Posterior vena cava (tissue), 2 donors: ENCODE measurements at places on chromosomes 1 and 21.

- DNase-seq: no peak
These were observed 401.5 kb downstream of the VAV3 start for GRCh38 chr1:107563441-107563840.

DNA sequence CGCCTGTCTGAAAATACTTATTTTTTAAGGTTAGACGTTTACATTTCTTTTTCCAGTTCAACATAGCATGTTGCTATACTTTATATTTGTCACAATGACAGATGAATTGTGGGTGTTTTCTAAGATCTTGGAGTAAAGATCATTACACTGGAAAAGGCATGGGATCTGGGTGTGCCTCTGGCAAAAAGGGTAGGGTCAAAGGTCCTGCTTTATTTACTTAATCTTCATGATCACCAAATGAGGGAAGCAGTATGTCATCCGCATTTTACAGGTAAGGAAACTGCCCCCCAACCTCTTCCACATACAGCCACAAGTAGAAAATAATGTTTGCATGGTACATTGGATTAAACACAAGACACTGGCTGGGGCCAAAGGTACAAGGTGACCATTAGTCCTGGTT, 12.5 kb upstream of the SMPDL3B start:
- no peak for DNase-seq

GRCh38 chr21:41562101-41563000, 54.4 kb upstream of the TMPRSS2 start:
- no peak for DNase-seq

- DNase-seq: no peak
These were observed 7.1 kb upstream of the SSBP3 start for GRCh38 chr1:54413295-54413694.

DNA sequence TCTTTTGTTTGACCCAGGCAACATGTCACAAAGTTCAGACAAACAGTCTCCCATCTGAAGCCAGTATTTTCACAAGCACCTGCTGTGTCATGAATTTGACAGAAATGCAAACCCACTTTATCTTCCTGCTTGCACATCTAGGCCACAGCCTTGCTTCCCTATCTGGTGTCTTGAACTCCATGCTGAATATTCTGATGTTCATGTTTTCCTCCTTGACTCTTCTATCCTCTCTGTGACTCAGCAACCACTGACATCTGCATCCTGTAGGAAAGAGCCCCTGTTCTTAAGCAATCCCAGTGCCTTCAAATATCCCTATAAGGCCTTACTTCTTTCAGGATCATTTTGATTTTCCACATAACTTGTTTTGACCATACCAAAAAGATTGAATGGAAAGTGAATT, 6.5 kb downstream of the CD55 start:
- DNase-seq: no peak

- DNase-seq: peak; percentile 82
These were observed 53.4 kb upstream of the EDN2 start for GRCh38 chr1:41537788-41538351.

- no peak for DNase-seq
These were observed 130.3 kb downstream of the ROR1 start for GRCh38 chr1:63903947-63904610.

- DNase-seq: no peak
These were observed 162.9 kb downstream of the TRABD2B start for GRCh38 chr1:47834326-47834725.

DNA sequence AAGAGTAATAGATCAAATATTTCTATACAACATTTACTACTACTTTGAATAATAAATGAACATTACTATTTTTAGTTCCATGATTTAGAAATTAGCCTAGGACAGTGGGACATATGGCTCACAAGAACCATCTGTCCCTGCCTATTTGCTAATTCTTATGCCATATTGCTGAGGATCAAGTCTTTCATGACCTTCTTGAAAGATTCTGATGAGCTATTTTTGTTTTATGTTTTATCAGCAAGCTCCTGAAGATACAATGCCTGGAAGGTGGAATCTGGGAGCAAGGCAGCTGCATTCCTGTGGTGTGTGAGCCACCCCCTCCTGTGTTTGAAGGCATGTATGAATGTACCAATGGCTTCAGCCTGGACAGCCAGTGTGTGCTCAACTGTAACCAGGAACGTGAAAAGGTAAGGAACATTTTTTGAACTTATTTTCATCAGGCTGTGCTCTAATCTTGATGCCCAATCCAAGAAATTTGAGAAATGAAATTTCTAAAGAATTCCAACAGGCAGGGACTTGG, 326.7 kb downstream of the PAPPA2 start:
- DNase-seq: no peak

DNA sequence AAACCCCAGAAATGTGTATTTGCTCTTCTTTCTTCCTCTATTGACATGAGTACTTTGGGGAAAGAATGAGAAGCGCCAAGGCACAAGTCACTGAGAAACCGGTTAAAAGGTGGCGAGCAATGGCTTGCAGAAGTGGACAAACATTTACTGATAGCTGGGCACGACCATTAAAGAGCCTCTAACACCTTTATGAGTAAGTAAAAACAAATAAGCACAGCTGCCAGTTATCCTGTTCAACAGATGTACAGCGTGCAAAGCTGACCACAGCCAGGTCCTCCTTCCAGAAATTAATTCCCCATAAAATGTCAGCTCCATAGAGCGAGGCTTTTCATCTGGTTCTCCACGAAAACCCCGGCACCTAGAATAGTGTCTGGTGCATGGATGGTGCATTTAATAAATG, 72.7 kb downstream of the CAPZB start:
- DNase-seq: no peak

GRCh38 chr21:32916522-32917099, 109.1 kb upstream of the OLIG2 start:
- DNase-seq: no peak

DNA sequence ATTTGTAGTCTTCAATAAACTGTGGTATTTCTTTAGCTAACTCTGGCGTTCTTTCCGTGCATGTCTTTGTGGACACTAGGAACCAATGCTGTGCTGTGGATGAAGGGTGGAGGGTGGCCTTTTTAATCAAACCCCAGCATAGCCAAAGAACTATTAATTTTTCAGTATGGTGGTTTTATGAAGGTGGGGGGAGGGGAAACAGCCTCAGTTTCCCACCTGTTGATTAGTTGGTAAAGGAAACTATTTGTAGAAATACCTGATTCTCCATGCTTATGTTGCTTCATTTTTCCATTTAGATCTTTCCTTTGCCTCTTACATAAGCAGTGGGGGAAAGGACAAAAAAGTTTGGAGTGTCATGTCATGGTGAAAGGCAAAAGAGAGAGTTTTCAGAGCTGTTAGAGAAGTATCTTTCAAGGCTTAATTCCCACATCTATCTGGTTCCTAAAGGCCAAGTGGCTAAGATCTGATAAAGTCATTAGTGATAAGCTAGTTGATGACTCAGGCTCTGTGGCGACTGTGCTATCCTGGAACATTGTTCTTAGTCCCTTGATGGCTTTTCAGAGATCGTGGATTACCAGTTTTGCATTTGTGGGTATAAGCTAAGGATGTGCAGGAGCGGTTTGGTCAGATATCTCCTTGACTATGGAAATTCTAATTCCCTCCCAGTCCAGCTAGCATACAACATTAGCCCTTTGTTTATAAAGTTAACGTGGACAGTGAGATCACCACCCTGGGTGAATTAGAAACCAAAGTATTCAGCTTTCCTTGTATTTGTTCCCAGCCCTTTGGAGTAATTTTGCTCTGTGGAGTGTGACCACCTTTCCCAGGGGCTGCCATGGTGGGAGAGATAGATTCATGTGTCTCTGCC, 8.7 kb upstream of the HAX1 start:
- no peak for DNase-seq

DNA sequence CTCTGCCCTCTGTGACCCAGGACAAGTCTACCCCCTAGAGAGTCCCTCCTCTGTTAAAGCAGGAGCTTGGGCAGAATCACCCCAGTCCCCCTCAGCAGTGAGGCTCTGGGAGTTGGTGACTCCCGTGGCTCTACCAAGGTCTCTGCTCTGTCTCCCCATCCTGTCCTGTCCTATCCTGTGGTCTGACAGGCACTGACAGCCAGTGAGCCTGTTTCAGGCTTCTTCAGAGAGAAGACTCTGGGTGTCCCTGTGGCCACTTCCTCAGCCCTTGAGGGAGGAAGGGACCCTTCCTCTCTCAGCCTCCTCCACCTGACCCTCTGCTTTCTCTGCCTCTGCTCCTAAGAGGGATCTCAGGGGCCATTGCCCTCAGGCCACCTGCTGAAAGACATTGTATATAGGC, 148.7 kb downstream of the FCRL5 start:
- no peak for DNase-seq

- DNase-seq: no peak
These were observed 32.7 kb downstream of the UMODL1 start for GRCh38 chr21:42103843-42104242.

- DNase-seq: no peak
These were observed 70.4 kb downstream of the TUT4 start for GRCh38 chr1:52482326-52483004.

DNA sequence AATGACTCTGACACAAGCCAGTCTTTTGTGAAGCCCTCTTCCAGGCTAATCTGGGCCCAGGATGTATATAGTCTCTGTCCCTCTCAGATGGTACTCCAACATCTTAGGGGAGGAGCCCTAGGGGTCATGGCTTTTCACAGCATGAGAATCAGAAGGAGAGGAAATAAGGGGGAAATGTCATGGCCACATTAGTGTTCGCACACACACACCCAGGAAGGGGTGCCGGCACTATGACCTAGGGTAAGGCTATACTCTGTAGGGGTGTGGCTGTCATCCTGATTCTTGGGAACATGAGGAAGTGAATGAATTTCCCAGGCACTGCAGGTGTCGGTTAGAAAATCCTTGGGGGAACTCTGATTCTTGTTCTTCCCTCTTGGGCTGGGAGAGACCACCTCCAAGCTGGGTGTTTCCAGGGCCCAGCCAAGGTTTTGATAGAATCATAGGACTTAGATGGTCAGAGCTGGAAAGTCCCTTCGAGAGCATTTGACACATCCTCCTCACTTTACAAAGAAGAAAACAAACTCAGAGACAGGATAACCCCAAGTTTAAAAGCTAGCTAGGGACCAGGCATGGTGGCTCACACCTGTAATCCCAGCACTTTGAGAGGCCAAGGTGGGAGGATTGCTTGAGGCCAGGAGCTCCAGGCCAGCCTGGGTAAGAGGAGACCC, 22.0 kb downstream of the GFI1 start:
- DNase-seq: no peak

- DNase-seq: no peak
These were observed 62.3 kb upstream of the SLC25A33 start for GRCh38 chr1:9476790-9477463.

GRCh38 chr21:24290151-24290833, 1317.0 kb downstream of the MRPL39 start:
- no peak for DNase-seq

DNA sequence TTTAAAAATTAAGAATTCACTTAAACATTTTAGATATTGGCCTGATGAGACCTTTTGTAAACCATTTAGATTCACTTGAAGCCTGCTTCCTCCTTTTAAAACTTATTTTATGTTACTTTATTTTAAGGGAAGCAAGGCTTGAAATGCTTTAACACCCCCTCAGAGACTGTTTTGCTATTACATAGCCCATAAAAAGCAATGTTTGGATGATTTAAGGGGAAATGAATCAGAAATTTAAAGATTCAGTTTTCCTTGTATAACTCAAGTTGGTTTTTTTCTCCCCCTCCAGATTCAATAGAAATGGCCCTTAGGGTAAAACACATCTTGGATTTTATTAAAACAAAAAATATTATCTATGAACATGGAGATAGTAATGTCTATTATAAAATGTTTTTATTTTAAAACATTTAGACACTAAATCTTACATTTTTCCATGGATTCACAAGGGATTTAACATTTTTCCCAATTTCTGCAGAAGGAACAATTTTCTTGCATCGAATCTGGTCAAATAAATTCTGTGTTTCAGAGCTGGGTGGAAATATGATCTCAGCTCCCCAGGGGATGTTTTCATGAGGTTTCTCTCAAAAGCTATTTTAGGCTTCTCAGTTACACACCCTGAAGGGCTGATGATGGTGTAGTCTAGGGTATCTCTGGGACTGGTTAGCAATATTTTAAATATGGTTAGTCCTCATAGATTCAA, 69.3 kb upstream of the WARS2 start:
- DNase-seq: no peak

GRCh38 chr1:75132812-75133619, 1.2 kb upstream of the LHX8 start:
- no peak for DNase-seq

- no peak for DNase-seq
These were observed 24.9 kb upstream of the CTPS1 start for GRCh38 chr1:40954626-40955025.

- no peak for DNase-seq
These were observed 16.2 kb upstream of the ZNF326 start for GRCh38 chr1:89978755-89979154.

- no peak for DNase-seq
These were observed 163.6 kb upstream of the C1orf21 start for GRCh38 chr1:184223216-184223615.

DNA sequence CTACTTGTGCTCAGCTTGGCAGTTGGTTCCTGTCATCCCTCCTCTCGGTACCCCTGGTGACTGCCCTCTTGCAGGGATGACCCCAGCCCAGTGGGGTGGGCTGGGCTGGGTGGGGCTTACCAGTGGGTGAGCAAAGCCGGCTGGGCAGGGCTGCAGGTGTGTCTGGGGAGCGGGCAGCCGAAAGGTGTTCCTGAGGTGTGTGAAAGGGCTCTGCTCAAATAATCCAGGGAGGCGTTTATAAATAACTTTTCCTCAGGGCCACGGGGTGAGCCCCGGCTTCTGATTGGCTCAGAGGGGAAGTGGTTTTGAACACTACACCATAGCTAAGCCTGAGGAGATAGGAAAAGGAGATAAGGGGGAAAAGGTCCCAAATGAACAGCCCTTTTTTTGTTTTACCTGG, at the start of gene SLC26A9:
TSS of gene SLC26A9 (minus strand) at position 212 of the 400 bp plus-strand sequence. CDS start 7,636 bp downstream, outside the sequence.
- no peak for DNase-seq

DNA sequence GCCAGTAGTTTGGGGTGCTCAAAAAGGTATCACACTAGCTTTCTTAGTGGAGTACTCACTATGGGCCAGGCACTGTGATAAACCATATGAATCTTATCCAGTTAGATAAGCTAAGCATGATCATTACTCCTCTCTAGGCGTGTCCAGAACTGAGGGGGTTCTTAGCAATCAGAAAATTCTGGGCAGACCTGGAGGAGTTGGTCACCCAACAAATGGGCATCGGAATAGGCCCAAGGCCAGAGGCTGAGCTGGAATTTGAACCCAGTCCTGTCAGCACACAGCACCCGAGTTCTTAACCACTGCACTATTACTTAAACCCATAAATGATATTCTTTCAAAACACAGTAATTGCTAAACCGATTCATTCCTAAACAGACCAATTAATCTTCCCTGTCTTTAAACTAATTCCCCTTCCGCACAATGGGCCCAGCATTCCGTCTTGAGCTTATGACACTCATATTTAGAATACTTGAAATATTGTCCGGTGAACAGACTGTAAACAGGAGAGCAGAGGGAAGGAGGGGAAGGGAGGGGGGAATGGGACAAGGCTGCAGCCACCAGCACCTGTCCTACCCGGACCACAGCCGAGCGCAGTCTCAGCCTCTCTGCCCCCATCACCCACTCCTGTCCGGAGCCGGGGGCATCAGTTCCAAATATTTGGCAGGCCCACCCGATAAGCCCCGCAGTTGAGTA, 113.0 kb upstream of the GADD45A start:
- DNase-seq: no peak

GRCh38 chr1:56578138-56578962, 1.0 kb downstream of the PLPP3 start:
- peak; percentile 88 for DNase-seq

- DNase-seq: no peak
These were observed at the start of gene SPRTN for GRCh38 chr1:231338270-231339128. Gene SPRTN (plus strand): TSS chr1:231338293. CDS start chr1:231338384, 91 bp downstream.
